ENCODE measurements at places on chromosomes 12 and 14. TPM values are rescaled to one million over a fixed set of nuclear protein-coding genes. Genes with fewer than 3 reads are reported as not detected.
A peak's percentile ranks its signal among the peaks of the same experiment; 100 is the strongest.

DNA sequence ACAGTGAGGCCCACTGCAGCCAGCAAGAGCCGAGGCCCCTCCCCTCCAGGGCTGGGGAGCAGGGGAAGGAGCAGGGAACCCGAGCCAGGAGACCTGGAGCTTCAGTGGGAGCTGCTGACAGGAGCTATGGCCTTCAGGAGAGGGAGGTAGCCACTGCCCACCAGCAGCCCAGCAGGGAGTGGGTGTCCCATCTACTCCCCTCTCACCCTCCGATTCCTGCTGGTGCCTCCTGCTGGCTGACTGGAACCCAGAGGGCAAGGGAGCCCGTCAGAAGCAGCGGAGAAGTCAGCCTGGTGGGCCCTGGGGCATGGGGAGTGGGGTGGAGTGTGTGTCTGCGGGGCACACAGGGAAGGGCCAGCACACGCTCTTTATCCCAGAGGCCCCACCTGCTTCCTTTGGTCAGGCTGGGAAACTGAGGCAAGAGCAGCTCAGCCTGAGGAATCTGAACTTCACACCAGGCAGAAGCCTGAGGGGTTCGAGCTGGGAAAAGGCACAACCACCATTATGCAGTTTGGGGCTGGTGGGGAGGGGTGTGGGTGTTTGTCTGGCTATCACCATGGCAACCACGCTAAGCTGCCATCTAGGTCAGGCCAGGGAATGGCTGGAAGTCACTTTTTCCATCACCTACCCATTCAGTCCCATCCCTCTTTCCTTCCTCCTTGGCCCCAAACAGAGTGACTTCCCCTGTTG, 36.8 kb upstream of the PLEKHG6 start:
- no peak for DNase-seq

DNA sequence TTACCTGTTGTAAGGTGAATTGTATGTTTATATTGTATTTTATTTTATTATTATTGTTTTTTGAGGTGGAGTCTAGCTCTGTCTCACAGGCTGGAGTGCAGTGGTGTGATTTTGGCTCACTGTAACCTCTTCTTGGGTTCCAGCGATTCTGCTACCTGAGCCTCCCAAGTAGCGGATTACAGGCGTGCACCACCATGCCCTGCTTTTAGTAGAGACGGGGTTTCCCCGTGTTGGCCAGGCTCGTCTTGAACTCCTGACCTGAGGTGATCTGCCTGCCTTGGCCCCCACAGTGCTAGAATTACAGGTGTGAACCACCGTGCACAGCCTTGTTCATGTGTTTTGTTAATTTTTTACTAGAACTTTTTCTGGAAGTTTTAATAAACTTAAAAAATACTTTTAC, 3.8 kb downstream of the ATF7IP start:
- DNase-seq: no peak

- no peak for DNase-seq
These were observed 32.5 kb downstream of the SRGAP1 start for GRCh38 chr12:63876980-63877379.

DNA sequence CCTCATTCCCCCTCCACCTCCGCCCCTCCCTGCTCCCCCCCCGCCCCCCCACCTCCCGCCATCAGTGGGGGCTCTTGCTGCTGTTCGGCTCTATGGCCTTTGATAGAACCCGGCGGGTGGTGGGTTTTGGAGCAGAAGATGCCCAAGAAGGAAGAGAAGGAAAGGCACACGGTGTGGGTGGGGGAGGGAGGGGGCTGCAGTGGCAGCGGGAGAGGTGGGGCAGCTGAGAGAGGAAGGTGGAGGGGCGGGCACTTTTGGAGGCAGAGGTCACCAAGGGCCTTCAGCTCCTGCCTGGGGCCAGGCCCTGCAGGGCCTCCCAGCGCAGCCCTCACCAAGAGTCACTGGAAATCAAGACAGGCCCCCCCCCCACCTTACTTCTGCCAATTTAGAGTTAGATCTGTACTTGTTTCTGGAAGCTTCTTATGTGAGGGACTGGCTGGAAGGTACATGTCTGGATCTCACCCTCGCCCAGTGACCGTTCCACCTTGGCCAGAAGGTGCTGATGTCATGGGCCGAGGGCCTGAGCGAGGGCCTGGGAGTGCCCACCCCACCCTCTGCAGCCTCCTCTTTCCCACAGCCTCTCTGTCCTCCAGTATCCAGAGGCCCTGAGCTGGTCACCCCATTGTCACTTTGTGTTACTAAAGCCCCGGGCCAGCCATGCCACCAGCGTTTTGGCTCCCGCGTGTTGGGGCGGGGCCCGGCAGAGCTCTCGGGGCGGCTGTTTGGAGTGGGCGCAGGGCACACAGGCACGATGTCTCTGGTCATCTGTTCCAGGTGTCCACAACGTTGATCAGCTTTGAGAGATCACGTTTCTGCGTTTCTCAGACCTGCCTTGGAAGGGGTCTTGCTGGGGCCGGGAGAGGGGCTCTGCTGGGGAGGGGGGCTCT, 153.9 kb downstream of the KIF26A start:
- DNase-seq: peak; percentile 21

Gene NPFF
- not detected for total RNA-seq

Data from activated naive CD4-positive, alpha-beta T cell treated with anti-CD3 and anti-CD28 coated beads, Interleukin-2, amount 50 U/mL, for 72 hours (primary cell).